Adipocyte (in vitro differentiated cells): ENCODE measurements at places on chromosomes 5 and 9.

DNA sequence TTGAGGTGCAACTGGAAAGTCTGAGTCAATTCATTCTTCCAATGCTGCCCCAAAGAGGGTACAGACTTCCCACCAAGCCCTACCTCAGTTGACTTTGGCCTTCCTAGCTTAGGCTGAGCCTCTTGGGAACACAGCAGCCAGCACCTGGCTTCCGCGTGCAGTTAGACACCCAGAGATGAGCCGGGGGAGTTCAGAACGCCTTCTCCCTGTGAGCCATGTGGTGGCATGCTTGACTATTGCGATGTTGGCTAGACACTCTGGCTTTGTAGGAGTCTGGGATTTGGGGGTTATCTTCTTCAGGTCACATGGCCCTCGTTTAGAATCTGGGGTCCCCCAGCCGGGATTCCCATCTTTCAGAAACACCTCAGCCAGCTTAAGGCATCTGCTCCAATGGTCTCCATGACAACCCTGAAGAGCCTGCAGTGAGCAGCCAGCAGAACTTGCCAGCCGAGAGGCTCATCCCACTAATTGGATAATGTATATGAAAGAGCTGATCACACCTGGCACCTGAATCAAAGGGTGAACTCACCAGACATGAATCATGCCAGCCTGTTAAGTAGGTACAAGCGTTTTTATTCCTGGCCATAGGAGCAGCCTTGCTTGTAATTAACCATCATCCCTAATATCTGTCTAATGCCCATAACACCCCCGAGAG, 167.5 kb downstream of the SYK start:
- DNase-seq = no peak

DNA sequence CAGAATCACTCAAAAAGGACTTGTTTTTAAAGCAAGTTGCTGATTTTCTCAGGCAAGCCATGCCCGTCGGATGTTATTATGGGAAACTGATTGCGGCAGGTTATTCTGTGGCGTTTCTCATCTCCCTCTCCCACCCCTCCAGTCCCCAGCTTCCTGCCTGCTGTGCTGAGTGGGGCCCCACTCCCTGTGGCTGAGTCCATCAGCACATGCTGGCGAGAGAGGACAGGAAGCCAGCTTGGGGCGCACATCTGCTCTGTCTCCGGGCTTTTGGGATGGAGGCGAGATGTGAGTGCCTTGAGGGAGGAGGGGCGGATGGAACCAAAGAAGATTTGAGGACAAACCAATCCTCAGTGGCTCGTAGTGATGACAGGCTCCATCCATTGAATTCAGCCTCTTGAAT, 108.0 kb downstream of the DAPK1 start:
- no peak for DNase-seq

GRCh38 chr5:81212211-81212751, 20.8 kb upstream of the CKMT2 start:
- DNase-seq = no peak

GRCh38 chr9:99489060-99489413, 267.0 kb downstream of the SEC61B start:
- peak; percentile 77 for DNase-seq

DNA sequence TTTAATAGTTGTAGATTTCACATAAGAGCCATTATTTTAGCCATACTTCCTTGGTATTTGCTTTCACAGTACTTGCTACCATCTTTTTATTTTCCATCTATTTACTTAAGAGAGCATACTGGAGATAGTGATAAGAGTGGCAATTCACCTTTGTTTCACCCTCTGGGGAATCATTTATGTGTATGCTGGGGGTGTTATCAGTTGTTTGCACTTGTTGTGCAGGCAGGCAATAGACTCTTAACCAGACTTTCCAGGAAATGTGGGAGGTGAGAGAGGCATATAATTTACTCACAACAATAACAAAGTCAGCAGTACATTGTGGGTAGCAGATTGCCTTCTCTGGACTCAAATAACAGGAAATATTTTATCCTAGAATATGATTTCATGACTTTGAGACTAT, 1018.3 kb downstream of the CDH12 start:
- DNase-seq = no peak

GRCh38 chr5:83029912-83030311, 47.3 kb downstream of the TMEM167A start:
- DNase-seq = peak; percentile 52

- no peak for DNase-seq
Measured at GRCh38 chr9:105633411-105633810, 28.8 kb upstream of the TAL2 start.

DNA sequence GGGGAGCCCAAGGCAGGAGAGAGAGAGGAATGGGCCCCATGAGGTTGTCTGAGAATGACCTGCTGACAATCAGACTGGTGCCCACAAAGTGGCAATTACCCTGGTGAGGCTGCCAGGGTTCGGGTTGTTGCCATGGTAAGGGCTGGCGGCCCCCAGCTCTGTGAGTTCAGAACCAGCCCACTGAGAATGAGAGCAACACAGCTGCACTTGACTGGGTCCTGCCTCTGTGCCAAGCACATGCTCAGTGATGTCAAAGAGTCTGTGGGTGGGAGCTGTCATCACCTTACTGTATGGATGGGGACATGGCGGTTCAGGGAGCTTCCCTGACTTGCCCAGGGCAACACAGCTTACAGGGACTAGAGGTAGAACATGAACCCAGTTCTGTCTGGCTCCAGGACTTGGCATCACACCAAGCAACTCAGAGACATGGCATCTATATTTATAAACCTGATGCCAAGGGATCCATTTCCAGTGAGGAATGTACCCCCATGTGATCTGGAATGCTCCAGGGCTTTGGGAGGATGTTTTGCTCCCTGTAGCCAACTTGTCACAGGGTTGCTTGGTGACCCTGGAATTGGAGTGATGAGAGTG, 38.2 kb upstream of the TEX48 start:
- DNase-seq = no peak

DNA sequence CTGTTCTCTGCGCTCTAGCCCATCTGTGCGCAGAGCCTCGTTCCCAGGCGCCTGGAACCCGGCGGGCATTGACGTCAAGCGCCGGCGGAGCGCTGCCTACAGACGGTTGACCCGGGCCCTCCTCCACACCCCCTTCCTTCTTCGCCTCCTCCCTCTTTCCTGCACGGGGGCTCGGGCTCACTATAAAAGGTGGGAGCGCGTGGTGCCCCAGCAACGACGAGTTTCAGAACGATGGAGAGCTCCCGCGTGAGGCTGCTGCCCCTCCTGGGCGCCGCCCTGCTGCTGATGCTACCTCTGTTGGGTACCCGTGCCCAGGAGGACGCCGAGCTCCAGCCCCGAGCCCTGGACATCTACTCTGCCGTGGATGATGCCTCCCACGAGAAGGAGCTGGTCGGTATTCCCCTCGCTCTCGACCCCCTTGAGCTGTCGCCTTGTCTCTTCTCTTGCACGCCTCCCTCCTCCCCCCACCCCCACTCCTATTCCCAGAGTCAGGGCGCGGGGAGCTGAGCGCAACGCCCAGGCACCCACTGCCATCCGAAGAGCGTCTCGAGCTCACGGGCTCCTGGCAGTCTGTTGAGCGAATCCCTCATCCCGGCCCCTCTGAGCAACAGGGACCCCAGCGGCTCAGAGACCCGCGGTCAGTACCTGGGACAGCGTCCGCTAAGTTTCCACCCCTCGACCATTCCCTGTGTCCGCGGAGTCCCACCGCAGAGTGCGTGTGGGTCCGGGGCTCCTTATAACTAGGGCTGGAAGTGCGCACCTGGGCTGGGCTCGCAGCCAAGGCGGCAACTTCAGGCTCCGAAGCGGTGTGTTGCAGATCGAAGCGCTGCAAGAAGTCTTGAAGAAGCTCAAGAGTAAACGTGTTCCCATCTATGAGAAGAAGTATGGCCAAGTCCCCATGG, at the start of gene CARTPT:
Gene CARTPT, plus strand, starts transcription at position 213 of the 902 bp plus-strand sequence. Its CDS starts 19 bp downstream, at position 232.
- peak; percentile 2 for DNase-seq

GRCh38 chr5:173664154-173664526, 47.7 kb upstream of the BOD1 start:
- no peak for DNase-seq

- peak; percentile 59 for DNase-seq
Measured at GRCh38 chr9:136438548-136439480, 831 bp downstream of the INPP5E start.

GRCh38 chr5:73031839-73032238, 76.0 kb downstream of the FCHO2 start:
- peak; percentile 80 for DNase-seq

- DNase-seq = no peak
Measured at GRCh38 chr9:20662156-20662555, 21.9 kb upstream of the FOCAD start.

- peak; percentile 89 for DNase-seq
Measured at GRCh38 chr5:6704361-6704851, 8.8 kb upstream of the TENT4A start.

DNA sequence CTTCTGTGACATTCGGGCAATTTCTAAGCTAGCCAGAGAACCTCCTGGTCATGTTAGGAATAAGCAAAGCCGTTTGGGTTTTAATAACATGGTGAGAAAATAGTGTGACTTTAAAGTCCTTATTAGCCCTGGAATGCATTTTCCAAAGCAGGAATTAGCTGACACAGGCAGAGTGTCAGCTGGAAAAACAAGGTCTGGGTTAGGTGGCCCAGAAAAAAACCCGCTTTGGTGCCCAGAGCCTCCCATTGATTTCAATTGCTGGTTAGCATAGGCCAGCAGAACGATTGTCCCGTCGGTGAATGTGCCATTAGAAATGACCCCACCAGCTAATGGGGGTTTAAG, 62.1 kb upstream of the CPEB4 start:
- no peak for DNase-seq
